ENCODE measurements at places on chromosomes 7 and 10. TPM values are rescaled to one million over a fixed set of nuclear protein-coding genes. Genes with fewer than 3 reads are reported as not detected.

SLC39A12 gene
- total RNA-seq = not detected

TMED4 gene
- total RNA-seq = 120 TPM

MEOX2 gene
- total RNA-seq = not detected

CCSER2 gene
- 141 TPM for total RNA-seq

PLXDC2 gene
- total RNA-seq = 0.22 TPM

SH3PXD2A gene
- 9.2 TPM for total RNA-seq

GIMAP8 gene
- total RNA-seq = 2.5 TPM

SLC26A3 gene
- not detected for total RNA-seq

EBLN1 gene
- not detected for total RNA-seq

ITGB8 gene
- total RNA-seq = not detected

ADAM8 gene
- 67.0 TPM for total RNA-seq

CROT gene
- total RNA-seq = 5.3 TPM

MOGAT3 gene
- not detected for total RNA-seq

UNCX gene
- not detected for total RNA-seq

HYAL4 gene
- total RNA-seq = not detected

RNLS gene
- 1.7 TPM for total RNA-seq

FLNC gene
- not detected for total RNA-seq

AFAP1L2 gene
- total RNA-seq = 0.49 TPM

OR2A42 gene
- not detected for total RNA-seq

WDR91 gene
- 43.3 TPM for total RNA-seq

EBF3 gene
- not detected for total RNA-seq
